ENCODE measurements at places on chromosomes 7 and 10.

DNA sequence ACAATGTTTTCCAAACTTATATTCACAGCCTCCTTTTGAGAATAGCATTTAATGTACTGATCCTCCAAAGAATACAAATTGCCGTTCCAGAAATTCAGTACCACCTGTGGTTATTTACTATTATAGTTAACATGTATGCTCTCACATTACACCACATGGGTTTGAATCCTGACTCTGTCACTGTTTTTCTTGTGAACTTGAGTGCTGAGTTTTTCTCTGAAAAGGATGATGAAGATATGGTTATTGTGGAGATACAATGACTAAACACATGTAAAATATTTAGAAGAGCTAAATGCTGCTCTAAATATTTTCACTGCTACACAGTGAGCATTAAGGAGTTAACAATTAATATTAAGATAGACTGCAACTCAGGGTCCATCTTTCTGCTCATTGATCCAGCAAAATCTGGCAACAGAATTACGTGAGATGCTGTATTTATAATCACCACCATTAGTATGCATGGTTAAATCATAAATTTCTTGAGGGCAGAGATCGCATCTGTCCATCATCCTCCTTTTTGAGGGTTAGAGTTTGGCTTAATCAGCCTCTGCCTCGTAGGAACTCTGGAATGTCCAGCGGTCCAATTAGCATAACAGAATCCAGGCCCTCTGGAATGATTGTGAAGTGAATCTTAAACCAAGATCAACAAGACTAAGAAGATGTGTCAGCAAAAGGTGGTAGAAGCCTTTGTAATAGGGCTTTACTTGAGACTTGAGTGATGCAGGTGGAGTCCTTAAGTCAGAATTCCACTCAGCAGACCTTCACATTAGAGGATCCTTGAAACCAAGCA is 152.8 kb downstream of the MACC1 start:
- no peak for DNase-seq

DNA sequence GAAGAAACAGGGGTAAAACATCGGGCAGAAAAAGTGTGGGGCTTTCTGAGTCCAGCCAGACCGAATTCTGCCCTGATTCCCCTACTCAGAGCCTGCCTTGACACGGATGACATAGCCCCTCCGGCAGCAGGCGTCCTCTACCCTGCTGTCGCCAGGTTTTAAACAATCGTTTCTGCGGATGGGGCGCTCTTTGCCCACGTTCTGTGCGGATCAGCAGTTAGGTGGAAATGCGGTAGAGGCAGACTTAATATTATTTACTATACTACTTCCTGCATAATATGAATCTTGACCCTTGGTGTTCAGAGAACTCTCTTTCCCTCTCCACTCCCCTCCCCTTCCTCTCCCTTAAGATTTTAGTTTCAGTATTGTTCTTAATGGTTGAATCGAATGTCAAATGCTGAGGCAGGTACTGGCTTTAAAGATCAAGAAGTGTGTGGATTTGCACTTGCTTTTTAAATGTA is 2.4 kb downstream of the GATA3 start:
- no peak for DNase-seq

- DNase-seq = no peak
These were observed 17.4 kb upstream of the CCDC172 start for GRCh38 chr10:116306847-116307246.

- no peak for DNase-seq
These were observed 50.8 kb downstream of the RHOBTB1 start for GRCh38 chr10:60893231-60893630.

DNA sequence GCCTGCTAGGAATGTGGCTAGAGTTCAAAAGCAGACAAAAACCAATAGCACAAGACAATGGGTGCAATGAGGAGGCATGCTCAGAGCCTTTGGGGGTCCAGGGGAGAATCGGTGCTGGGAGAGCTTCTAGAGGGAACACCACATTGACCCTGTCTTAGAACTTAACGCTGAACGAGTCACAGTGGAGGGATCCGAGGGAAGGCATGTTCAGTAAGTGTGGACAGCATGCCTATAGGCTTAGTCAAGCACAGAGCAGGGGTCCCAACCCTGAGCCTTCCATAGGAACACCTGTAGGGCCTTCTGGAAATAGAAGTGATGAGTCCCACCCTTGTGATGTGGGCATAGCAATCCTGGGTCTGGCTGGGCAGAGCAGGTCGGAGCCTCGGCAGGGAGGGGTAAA is 148.7 kb downstream of the PKD1L1 start:
- no peak for DNase-seq

DNA sequence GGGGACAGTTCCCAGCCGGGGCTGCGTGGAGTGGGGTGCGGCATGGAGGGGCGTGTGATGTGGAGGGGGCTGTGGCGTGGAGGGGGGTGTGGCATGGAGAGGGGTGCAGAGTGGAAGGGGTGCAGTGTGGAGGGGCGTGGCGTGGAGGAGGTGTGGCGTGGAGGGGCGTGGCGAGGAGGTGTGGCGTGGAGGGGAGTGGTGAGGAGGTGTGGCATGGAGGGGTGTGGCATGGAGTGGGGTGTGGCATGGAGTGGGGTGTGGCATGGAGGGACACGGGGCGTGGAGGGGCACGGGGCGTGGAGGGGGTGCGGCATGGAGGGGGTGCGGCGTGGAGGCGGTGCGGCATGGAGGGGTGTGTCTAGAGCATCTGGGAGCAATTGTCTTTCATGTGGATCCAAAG is 33.6 kb downstream of the NKX6-2 start:
- DNase-seq = no peak

DNA sequence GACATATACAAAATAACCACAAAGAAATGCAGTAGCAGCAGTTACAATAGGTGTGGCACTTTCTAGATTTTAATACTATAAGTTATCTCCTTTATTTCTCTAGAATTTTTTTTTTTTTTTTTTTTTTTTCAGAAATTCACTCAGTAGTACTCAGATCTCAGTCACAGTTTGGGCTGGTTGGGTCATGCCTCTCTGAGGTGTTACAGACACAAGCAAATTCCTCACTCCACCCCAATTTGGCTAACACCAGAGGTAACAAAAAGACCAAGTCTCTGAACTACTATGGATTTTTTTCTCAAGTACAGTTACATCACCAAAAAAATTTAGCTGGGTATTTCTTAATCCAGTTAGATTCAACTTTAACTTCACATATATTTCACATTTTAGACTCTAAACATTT is 985.1 kb upstream of the LRRN3 start:
- DNase-seq = no peak

DNA sequence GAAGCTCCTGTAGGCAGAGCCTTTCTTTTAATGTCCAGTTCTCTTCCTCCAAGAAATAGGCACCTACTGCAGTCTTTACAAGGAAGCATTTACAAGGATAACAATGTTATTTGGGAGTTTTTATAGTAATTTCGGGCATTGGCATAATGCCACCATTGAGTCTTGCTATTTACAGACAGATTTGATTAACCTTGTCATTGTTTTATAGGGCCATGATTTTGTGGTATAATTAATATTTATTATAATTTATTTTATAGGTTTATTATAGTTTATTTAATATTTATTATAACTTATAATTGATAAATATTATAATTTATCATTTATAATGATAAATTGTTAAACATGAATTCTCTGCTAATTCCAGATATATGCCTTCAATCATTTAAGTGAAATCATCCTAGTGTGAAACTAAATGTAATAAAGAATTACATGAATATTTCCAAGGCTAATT is 573 bp upstream of the POT1 start:
- DNase-seq = no peak

DNA sequence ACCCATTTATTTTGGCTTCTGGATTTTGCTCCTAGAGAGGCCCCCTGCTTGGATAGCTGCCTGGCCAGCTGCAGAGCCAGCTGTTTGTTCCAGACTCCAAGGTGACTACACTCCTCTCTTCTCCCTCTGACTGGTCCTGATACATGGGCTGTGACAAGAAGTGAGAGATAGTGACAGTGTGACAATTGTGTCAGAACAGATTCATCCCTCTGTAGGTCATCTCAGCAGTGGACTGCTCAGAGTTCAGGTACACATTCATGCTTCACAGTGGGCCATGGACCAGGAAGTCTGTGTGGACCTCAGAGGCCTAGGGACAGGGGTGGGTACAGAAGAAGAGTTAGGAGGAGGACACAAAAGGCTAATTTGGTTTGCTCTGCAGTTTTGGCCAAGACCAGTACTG is 188.2 kb upstream of the MKLN1 start:
- DNase-seq = no peak

- DNase-seq = no peak
These were observed 494.6 kb downstream of the LRMDA start for GRCh38 chr10:75925999-75926398.

GRCh38 chr10:113626809-113627355 is 37.0 kb downstream of the NRAP start:
- no peak for DNase-seq

- DNase-seq = no peak
These were observed 285.1 kb downstream of the CCSER2 start for GRCh38 chr10:84613336-84614021.

DNA sequence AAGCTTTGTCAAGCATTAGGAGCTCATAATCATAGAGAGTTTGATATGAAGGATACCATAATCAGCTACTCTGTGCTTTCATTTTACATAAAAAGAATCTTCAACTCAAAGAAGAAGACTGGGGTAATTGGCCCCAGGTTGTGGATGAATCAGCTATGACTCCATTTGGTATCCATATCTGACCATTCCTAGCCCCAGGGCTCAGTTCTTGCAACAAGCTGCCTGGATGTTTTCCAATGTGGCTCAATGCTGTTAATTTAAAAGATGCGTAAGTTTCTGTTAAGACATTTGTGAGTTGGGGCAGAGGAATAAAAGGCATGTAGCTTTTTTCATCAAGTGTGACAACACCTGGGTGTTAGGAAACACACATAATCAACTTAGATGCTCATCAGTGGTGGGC is 951.1 kb downstream of the NRG3 start:
- DNase-seq = no peak

DNA sequence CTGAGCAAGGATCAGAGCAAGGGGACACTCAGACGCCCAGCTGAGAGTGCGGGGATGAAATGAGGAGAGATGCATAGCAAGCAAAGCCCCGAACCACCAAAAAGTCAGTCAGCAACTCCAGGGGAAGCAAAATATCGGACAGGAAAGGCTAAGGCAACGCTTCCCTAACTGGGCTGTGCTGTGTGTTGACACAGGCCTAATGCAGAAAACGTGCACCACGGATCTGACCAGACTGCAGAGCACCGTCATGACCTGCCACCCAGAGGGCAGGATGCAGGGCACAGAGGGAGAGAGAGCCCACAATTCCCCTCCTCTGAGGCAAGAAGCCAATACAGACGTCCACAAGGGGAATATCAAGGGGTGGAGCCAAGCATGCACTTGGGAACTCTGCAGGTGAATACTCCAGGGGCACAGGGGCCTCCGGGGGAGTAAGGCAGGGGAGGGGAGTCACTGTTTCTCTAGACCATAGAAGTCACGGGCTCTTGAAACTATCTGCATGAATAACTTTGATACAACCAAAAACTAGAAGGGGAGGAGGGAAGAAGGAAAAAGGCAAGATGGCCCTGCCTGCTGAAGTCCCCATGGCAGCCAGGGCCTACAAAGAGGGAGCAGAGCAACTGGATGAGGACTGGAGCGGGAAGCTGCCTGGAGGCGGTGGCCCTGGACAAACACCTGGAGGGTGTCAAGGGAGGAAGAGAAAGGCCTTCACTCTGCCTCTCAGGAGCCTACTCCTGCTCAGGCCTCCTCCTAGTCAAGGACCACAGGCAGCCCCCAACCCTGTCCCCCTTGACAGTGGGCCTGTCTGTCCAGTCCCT is 26.2 kb downstream of the GRID1 start:
- DNase-seq = no peak

GRCh38 chr10:46029461-46030030 is 877 bp downstream of the NCOA4 start:
- DNase-seq = no peak

DNA sequence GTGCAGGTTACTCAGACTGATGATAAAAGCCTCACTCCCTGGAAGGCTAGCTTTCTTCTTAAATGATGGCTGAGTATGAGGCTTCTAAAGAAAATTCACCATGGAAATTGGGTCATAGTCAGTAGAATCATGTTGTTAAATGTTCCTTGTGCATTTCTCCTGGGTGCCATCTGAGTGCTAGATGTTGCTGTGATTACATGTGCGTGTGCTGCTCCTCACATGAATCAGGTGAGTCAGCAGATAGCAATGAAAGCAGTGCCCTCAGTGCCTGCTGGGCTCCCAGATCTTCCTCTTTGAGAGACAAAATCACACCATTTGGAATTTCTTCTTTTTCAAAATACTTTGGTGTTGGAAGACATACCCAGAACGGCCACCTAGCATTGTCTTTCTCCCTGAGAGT is 331.7 kb downstream of the XPNPEP1 start:
- DNase-seq = no peak

- no peak for DNase-seq
These were observed 20.7 kb downstream of the COX15 start for GRCh38 chr10:99711129-99711719.

DNA sequence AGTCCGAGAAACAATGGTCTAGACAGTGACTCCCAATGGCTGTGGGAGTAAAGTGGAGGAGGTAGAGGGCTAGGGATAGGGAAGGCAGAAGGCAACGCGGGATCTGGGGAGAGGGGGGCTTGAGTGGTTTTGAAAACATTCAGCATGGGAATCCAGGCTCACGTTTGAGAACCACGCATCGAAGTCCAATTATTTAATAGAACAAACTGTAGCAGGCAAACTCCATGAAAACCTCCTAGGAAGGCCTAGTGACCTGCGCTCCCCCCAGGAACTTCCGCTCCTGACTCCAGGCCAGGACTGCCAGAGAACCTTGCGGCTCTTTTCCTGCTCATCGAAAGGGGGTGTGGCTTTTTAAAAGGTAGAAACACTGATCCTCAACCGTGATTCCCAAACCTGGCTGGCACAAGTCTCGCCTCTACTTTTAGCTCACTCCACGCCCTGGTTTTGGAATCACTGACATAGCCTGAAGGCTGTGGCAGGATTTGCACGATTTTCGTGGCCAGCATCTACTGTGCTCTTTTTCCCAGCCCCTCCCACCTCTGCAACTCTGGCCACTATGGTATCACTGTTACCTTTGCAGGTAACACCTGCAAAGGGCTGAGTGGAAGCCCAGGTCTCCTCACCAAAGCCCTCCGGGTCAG is 43.4 kb downstream of the MYOF start:
- no peak for DNase-seq

DNA sequence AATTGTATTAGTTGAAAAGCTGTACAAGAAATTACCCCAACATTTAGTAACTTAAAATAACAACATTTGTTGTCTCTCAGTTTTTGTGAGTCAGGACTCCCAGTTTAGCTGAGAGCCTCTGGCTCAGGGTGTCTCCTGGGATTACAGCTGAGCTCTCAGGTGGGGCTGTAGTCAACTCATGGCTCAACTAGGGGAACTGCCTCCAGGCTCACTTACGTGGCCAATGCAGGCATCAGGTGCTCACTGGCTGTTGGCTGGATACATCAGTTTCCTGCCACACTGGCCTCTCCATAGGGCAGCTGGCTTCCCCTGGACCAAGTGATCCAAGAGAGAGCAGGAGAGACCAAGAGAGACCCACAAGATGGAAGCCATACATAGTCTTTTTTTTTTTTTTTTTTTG is 17.5 kb downstream of the CCNY start:
- no peak for DNase-seq

- no peak for DNase-seq
These were observed 243.9 kb downstream of the REEP3 start for GRCh38 chr10:63765126-63765525.

- no peak for DNase-seq
These were observed 10.8 kb upstream of the HSPA12A start for GRCh38 chr10:116752969-116753665.

GRCh38 chr7:43479042-43479441 is 103.9 kb upstream of the STK17A start:
- DNase-seq = no peak

- DNase-seq = no peak
These were observed 33.3 kb downstream of the GET4 start for GRCh38 chr7:909358-910329.

Data from stimulated activated CD4-positive, alpha-beta T cell treated with anti-CD3 and anti-CD28 coated beads, Interleukin-12 subunit alpha, Interleukin-12 subunit beta, amount 100 ng/mL, for 24 hours (primary cell).